ENCODE measurements at places on chromosomes 5 and 9. TPM values are rescaled to one million over a fixed set of nuclear protein-coding genes. Genes with fewer than 3 reads are reported as not detected.

DNA sequence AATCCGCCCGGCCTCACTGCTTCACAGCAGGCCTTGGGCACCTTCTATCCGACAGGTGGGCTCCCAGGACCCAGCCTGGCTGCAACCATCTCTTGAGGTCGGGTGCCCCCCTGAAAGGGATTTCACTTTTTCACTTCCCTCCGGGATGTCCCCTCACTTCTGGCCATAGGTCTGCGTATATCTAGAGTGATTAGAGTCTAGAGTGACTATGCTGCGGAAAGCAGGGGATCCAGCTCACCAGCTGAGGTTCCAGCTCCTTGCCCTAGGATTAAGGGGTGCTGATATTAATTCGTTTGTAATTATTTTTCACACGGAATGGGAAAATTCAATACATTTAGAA lies 3.1 kb downstream of the DMRT2 start:
- H3K4me3 ChIP-seq, result no peak overlapping the region
- no peak for DNase-seq
- no peaks in the 10 kb centered on the region for H3K36me3 ChIP-seq

GRCh38 chr5:82107267-82107666 lies 135.4 kb downstream of the ATG10 start:
- H3K27me3 ChIP-seq, result no peaks in the 10 kb centered on the region
- H3K36me3 ChIP-seq, result no peaks in the 10 kb centered on the region
- no peak for DNase-seq
- peaks cover 25% of the 10 kb centered on the region for H3K4me1 ChIP-seq
- H3K4me3 ChIP-seq, result no peak overlapping the region

DNA sequence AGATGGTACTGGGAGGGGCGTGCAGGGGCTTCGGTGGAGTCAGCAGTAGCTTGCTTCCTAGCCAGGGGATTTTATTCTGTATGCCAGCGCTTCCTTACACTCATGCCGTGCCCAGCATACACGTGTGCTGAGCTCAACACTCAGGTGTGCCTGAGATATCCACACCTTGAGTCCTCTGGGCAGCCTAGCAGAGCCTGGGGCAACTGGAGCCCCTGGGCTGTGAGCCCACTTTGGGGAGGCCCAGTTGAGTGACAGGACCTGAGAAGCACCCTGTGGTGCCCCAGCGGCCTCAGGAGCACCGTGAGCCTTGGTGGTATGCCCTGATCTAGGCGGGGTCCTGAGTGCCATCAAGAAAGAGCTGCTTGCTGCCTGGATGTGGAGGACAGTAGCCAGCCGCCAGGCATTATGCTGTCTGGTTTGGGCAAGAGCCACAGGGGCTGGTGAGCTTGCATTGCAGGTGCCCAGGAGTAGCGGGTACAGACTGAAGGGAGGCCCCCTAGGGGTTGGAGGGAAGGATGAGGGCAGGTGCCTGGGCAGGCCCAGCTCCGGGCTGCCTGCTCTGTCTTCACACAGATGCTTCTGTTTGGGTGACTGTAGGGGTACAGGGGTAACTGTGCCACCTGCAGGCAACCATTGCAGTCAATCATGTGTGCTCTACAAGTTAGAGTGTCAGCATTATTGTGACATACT lies 42.9 kb downstream of the BNIP1 start:
- no peaks in the 10 kb centered on the region for H3K4me1 ChIP-seq
- H3K27ac ChIP-seq, result no peak overlapping the region
- no peaks in the 10 kb centered on the region for H3K27me3 ChIP-seq
- DNase-seq, result no peak

- H3K4me3 ChIP-seq, result no peak overlapping the region
- H3K4me1 ChIP-seq, result peaks cover 9% of the 10 kb centered on the region
- no peak for DNase-seq
- H3K27ac ChIP-seq, result no peak overlapping the region
Observed at GRCh38 chr9:87115785-87116184, 168.5 kb upstream of the GAS1 start.

DNA sequence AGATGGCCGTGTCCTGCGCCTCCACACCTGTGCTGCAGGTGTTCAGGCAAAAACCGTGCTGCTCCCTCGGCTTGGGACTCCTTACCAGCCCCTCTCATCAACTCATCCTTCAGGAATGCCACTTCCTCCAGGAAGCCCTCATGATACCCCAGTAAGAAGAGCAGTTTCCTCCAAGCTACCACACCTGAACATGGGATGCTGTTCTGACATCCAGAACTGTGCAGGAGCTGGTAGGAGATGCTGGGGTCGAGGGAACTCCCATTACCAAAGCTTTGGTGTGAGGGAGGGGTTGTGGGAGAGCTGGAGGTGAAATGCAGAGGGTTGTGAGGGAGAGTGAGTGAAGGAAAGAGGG lies 18.9 kb downstream of the CARD19 start:
- H3K4me1 ChIP-seq, result peaks cover 22% of the 10 kb centered on the region
- no peak overlapping the region for H3K4me3 ChIP-seq
- peaks cover 46% of the 10 kb centered on the region for H3K36me3 ChIP-seq

DNA sequence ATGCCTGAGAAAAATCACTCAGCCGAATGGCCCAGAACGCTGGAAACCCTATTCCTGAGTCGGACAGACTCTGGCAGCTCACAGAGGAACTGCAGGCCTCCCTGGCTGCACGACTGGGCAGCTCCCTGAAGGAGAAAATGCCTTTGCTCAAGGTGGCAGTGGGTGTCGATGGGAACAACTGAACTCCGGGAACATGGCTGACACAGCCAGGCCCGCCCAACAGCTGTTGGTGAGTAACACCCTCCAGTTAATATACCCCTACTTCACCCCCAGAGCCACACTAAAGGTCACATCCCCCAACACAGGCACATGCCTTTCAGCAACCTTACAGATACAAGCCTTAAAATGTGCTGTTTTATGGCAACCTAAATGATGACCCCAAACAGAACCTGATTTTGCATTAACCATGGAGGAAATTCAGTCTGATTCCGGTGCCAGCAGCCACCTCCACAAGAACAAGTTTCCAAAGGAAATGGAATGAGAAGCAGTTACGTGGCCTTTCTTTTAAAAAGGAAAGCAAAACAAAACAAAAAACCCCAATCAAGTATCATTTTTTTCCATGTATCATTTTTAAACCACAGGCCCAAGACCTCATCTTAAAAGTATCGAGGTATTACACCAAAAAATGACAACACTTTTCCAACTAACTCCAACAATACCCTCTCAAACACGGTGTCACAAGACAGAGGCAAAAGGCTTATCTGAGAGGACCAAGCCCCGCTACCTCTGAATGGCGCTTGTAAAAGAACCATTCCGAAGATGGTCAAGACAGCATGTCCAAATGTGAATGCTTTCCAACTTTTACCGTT lies 3.1 kb downstream of the KLF9 start:
- peak overlapping the region; percentile 98 for H3K4me3 ChIP-seq
- peaks cover 6% of the 10 kb centered on the region for H3K36me3 ChIP-seq
- no peaks in the 10 kb centered on the region for H3K27me3 ChIP-seq
- peaks cover 52% of the 10 kb centered on the region for H3K4me1 ChIP-seq

DNA sequence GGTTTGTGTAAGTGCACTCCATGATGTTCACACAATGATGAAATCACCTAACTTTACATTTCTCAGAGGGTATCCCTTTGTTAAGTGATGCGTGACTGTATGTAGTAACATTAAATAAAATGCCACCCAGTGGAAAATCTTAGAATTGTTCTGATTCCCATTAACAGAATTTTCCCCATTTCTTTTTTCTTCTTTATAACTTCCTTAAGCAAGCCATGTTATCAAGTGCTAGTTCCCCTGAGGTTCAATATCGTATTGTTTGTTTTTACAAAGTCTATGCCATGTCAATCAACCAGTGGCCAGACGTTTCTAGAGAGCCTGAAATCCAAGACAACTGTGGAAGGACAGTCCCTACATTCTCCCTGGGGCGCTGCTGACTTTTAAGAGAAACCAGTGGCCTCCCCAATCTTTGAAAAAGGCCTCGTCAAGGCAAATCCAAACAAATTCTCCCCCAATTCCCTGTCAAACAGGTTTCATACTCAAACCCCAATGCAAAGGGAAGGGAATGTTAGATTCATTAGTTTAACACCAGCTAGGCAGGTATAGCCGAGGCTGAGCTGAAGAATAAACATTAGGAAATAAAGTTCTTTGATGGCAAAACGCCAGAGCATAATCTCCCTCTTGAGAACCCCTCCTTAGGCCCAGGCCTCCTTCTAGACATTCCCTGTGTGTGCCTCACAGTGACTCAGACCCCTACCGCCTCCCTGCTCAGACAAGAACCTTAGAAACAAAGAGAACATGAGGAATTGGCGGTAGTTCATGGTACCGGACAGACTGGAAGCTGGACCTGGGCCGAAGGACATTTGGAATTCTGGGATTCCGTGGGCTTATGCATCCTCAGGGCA lies 198.7 kb downstream of the GNA14 start:
- no peak overlapping the region for H3K27ac ChIP-seq
- no peaks in the 10 kb centered on the region for H3K4me1 ChIP-seq
- H3K4me3 ChIP-seq, result no peak overlapping the region
- no peak for DNase-seq
- H3K36me3 ChIP-seq, result no peaks in the 10 kb centered on the region
- no peaks in the 10 kb centered on the region for H3K27me3 ChIP-seq

PDE6A gene
- 0.17 TPM for total RNA-seq

All from suprapubic skin (tissue), 4 donors.